ENCODE measurements at places on chromosomes 1 and 21.

GRCh38 chr1:33256221-33256470 lies 146 bp upstream of the ZNF362 start:
- no peak for DNase-seq

GRCh38 chr1:40985161-40985560 lies 5.7 kb downstream of the CTPS1 start:
- no peak for DNase-seq

- DNase-seq = no peak
These were observed 3.1 kb downstream of the ADAMTSL4 start for GRCh38 chr1:150552128-150552910.

DNA sequence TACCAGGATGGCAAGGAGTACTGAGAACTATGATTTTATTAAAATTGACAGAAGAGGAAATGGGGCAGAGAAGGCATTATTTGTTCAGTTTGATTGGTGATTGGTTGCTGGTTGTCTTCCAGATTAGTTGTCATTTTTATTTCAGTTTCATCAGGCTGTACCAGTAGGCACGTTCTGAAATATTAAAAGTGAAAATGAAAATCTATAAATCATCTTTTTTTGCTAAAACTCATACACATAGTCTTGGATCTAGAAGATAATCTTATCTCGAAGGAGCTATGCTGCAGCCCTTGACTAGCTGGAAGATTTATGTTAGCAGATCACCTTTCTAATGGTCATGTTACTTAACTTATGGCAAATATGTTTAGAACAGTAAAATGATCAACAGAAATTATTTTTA lies 29.0 kb downstream of the NEK7 start:
- no peak for DNase-seq

DNA sequence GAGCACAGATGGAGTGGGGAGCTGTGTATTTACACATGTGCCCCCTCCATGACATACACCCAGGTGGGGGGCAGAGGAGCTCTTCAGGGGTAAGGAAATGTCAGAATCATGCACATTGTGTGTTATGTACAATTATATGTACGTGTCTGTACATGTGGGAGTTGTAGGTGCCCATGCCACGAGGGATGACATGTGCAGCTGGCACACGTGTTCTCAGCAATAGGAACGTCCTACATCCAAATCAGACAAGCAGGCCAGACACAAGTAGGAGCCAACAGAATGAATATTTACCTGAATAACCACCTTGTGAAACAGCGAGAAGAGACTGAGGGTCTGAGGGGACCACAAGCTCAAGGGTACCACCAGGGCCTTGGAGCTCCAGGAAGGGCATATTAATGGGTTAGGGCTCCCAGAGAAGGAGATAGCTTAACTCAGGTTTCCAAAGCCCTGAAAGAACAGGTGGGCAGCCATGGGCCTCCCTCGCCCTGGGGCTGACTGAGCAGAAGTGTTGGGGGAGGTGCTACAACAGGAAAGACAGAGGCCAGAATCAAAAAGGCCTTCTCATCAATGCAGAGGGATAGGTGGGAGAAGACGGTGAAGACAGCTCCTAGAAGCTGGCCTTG lies 3.2 kb downstream of the COL16A1 start:
- no peak for DNase-seq

- no peak for DNase-seq
These were observed 64.4 kb upstream of the FAM20B start for GRCh38 chr1:178961331-178961730.

- no peak for DNase-seq
These were observed 52.7 kb upstream of the PLA2G4A start for GRCh38 chr1:186775881-186776560.

DNA sequence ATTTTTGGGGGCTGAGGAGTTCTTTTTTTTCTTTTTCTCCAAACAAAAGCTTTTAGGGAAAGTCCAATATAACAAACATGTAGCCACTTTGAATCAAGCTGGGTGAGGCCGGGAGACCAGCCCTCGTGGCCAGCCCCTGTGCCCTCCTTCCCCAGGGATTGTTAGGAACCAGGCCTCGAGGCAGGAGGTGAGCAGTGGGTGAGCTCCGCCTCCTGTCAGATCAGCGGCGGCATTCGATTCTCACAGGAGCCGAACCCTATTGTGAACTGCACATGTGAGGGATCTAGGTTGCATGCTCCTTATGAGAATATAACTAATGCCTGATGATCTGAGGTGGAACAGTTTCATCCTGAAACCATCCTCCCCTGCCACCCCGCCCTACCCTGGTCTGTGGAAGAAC lies 41.8 kb upstream of the TTC22 start:
- DNase-seq = no peak

- no peak for DNase-seq
These were observed 680.1 kb downstream of the MATN1 start for GRCh38 chr1:30043256-30043655.

DNA sequence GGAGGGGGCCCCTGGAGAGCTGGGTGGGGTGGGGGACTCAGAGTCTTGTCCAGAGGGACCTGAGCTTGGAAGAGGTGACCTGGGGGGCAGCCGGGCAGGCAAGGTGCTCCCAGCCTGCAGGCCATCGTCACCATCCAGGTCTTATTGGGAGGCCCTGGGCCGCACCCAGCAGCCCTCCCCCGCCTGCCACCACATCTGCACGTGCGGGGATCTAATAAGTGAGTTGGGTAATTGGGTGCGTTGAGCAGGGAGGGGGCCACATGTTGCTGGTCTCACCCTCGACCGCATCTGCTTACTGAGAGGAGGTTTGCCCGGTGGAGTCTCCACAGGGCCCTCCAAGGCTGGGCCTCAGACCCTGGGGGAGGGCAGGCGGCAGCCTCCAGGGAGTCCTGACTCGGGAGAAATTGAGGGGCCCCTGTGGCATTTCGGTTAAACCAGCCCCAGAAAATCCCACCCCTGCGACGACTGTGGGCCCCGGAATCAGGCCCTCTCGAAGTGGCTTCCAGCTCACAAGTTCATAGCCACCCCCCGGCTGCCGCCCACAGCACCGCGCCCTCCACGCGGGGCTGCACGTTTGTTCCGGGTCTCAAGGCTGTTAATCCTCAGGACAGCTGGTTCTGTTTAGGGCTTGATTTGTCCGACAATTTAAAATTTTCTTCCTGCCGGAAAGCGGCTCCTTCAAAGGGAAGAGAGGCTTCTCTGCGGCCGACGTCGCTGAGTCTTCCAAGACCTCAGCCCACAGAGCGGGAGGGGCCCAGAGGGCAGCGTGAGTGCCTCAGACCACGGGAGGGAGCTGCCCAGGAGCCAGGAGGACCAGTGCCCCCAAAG lies 14.7 kb upstream of the COL6A2 start:
- no peak for DNase-seq

DNA sequence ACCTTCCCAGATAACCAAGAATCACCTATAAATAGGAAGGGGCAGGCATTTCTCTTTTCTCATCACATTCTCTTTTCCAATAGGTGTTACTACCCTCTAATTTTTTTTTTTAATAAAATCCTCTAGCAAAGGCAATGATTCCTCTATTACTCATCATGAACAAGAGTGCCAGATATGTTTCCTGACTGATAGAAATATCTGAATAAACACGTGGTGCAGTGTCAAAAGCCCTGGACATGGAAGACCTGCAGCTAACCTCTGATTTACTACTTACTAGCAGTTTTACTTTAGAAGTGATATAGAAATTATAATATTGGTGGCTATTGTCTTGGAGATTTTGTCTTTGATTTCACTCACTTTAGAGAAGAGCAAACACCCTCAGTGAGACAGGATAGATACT lies 194.6 kb upstream of the SAMSN1 start:
- DNase-seq = no peak

GRCh38 chr1:215793180-215793579 lies 226.1 kb downstream of the KCTD3 start:
- DNase-seq = no peak

DNA sequence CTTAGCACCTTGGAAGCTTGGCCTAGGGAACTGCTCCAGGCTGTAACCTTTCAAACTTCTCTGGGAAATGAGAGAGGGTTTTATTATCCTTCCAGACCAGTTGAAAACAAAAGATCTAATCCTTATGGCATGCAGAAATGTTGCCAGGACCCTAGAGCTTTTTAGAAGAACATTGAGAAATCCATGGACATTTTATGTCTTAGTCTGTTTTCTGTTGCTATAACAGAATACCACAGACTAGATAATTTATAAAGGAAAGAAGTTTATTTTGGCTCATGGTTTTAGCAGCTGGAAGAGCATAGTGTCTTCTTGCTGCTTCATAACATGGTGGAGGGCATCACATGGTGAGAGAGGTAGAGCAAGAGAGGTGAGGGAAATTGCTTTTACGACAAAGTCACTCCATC lies 25.8 kb downstream of the OSBPL9 start:
- no peak for DNase-seq

DNA sequence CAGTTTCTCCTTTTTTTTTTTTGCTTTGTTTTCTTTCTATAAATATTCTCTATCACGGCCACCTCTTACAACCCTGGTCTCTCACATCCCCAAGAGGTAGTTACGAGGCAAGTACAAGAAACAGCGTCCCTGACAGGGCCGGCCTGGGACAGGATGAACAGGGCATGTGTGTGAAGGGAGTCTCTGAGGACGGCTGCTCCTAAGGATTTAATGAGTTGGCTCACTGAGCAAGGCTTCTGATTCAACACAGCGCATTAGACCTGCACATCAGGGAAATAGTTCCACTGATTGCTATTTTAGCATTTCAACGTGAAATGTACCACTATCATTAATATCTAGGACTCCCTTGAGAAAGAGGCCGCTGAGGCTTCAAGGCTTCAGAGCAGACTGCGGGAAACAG lies 54.0 kb downstream of the NTPCR start:
- no peak for DNase-seq

- no peak for DNase-seq
These were observed 250.4 kb downstream of the PTBP2 start for GRCh38 chr1:96971849-96972602.

DNA sequence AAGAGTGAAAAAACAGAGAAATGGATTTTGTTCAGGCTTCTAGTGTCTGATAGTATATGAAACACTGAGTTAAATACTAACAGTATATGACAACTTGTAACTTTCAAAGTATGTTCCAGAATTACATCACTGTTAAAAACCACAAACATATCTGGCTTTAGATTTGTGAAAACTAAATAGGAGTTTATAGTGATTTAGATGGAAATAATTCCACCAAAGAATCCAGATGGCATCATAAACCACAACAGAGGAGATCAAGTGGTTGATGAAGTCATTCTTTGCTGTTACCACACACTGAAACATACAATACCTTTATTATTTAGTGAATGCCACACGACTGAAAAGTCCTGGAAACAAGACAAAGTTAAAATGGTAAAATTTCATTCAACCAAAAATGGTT lies 37.2 kb downstream of the ALG14 start:
- DNase-seq = no peak

DNA sequence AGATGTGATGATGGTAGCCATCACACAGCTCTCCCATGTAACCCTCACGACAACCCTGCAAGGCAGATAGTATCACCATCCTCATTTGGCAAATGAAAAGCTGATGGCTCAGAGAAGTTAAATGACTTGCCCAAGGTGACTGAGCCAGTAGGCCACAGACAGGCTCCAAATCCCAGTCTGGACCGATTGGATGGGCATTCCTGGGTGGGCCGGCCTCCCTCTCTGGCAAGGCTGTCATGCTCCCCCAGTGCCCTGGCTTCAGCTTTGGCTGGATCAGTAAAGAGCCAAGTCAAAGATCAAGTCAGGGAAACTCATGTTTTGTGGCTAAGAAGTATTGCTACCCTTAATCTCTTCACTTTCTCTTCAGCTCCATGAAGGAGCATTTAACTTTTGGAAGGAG lies 41.2 kb downstream of the CDCP2 start:
- no peak for DNase-seq

GRCh38 chr1:226902601-226903000 lies 32.2 kb downstream of the PSEN2 start:
- DNase-seq = no peak

DNA sequence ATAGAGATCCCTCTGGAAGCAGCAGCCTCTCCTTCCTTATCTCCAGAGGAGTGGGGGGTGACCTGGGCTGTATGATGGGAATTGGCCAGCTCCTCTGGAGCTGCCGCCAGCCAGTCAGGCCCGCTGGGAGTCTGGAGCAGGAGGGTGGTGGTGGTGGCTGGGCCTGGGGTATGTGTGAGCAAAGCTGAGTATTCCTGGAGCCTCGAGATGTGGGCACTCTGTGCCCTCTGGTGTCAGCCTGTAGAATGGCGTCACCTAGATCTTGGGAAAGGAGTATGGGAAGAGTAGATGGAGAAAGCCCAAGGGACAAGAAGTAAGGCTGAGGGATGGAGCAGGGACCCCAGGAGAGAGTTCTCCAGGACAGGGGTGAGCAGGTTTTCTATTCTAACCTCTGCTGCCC lies 16.0 kb downstream of the VANGL2 start:
- DNase-seq = no peak

DNA sequence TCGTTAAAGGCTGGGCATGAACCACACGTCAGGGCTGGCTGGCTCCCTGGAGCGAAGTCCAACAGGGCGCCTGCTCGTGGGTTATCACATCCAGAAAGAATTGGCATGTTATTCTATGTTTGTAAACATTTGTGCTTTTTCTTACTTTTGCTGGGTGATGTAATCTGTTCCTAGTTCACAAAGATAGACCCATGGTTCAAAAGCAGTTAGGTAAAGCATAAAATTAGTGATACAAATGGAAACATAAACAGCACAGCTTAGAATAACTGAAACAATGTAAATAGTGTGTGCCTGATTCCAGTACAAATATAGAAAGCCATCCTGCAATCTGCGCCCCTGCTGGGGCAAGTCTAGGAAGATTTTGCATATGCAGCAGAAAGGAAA lies 184.0 kb upstream of the C1orf174 start:
- no peak for DNase-seq

- DNase-seq = no peak
These were observed 17.7 kb downstream of the SUSD4 start for GRCh38 chr1:223346311-223346710.

- DNase-seq = no peak
These were observed at the start of gene UBASH3A for GRCh38 chr21:42403611-42404231. TSS of gene UBASH3A (plus strand) at chr21:42403902. CDS start at chr21:42403946, 44 bp downstream.

DNA sequence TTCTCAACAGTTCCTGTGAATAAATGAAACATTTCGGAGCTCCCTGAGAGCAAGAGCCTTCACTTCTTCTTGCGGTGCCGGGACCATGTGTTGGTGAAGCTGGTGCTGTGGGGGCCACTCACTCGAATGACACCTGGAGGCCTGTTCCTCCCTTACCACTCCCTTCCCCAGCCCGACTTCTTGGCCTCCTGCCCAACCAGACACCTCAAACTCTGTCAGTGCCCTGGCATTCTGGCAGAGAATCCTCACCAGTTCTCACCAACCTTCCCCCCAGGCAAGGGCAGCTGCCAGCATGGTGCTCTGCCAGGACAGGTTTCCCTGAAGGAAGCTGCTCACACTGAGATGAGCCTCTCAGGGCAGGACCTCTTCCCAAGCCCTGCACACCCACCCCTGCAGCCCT lies 68.3 kb downstream of the MPZL1 start:
- no peak for DNase-seq

GRCh38 chr1:105416261-105416660 lies 1640.2 kb upstream of the PRMT6 start:
- DNase-seq = no peak

- DNase-seq = no peak
These were observed 46.5 kb downstream of the LUZP1 start for GRCh38 chr1:23122023-23122748.

- no peak for DNase-seq
These were observed 10.1 kb upstream of the XCL2 start for GRCh38 chr1:168553680-168554553.

- no peak for DNase-seq
These were observed 142.3 kb downstream of the DNM3 start for GRCh38 chr1:171983584-171983983.

- no peak for DNase-seq
These were observed 917 bp downstream of the ETNK2 start for GRCh38 chr1:204150702-204151551.

- no peak for DNase-seq
These were observed 1.8 kb downstream of the PLPP3 start for GRCh38 chr1:56577406-56578137.

- DNase-seq = no peak
These were observed 43.1 kb downstream of the SCP2 start for GRCh38 chr1:52970149-52970548.
